ENCODE measurements at places on chromosomes 11 and 22.

GRCh38 chr11:63564784-63565350 is 1.7 kb upstream of the PLAAT2 start:
- no peak for DNase-seq

DNA sequence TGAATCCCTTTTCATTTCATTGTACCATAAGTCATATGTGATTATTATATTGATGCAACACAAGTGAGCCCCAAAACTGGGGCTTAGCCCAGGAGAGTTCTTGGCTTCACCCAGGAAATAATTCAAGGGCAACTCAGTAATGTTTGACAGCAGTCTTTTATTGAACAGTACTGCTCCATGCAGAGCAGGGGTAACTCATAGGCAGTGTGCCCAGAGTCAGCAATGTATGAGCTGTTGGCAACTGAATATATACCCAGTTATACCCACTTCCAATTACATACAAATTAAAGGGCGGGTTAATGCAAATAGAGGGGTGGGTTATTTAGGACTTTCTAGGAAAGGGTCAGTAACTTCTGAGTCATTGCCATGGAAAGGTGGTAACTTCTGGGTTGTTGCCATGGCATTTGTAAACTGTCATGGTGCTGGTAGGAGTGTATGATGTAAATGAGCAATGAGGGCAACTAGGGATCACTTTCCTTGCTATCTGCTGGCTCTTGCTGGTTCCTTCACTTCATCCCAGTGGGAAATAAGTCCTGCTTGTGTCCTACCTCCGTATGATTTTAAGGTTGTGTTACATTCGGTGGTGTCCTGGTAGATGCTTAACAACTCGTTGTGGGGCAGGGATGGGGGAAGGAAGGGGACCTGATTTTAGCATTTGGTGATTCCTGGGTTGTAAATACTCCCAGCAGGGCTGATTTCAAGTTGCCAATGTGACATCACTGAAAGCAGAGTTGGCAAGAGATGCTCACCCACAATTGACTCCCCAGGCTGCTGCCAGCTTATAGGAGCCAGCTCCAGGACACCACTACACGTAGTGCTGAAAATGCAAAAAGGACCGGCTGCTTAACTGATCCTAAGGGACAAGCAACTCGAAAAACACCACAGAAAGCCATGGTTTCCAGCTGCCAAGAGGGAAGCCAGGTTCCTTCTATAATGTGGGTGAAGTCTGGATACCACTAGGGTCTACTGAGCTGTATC is 70.1 kb downstream of the SYT9 start:
- DNase-seq = no peak

GRCh38 chr11:120622189-120622875 is 110.8 kb downstream of the GRIK4 start:
- DNase-seq = no peak

- no peak for DNase-seq
Observed at GRCh38 chr11:106625566-106625965, 392.7 kb downstream of the GUCY1A2 start.

DNA sequence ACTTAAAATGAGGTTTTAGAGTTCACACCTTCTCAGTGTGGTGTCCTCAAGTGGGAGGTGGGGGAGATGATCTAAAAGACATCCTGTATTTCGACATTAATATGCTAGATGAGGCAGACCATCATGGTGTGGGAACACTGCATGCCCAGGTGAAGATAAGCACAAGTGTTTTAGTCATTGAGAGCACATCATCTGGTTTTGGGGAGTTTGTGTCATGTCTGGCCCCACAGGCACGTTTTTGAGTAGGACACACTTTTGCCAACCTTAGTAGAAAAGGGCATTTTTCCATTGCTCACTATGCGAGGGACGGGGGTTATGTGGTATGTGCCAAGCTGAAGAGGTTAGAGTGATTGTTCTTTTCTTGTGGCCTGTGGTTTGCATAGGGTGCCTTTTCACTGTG is 189.3 kb downstream of the DBX1 start:
- DNase-seq = no peak

- DNase-seq = peak; percentile 26
Observed at GRCh38 chr11:76207642-76208401, 1.5 kb upstream of the WNT11 start.

DNA sequence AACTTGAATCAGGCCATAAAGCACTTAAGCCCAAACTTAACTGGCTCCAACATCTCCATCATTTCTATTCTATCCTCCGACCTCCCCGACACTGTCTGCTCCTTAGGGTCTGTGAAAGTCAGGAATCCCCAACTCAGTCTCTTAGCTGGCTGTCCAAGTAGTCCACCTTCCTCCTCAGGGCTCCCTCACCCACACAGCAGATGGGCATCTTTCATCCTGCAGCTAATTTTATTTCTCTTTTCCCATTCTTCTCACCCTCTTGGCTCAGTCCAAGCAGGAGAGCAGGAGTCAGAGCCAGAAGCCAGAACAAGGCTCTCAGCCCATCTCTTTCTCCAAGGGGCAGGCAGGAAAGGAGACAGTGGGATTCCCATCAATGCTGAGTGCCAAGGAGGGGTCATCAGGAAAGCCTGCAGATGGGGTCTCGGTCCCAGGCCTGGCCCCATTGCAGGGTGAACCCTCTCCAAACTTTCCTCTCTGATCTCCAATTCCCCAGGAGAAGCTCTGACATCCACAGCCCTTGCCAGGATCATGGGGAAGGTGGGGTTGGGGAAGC is 40.4 kb upstream of the JAM3 start:
- DNase-seq = no peak

GRCh38 chr11:121696177-121696871 is 243.6 kb upstream of the SORL1-AS1 start:
- DNase-seq = no peak

GRCh38 chr22:19176732-19177131 is 1.8 kb downstream of the SLC25A1 start:
- no peak for DNase-seq

DNA sequence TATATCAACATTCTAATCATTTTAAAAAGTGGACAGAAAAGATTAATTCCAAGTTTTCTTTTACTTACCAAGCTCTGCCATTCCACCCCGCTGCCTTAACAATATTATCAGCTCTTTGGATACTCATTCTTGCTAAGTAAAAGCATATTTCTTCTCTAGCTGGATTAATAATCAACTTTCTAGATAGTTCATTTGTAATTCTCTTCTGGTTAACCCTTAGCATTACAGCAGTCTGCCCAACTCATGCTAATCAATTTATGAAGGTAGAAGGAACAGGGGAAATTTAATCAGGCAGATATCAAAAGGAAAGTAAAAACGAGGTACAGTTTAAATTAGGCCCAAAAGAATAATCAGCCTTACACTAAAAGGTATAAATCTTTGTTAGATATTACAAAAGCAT is 41.0 kb upstream of the SOX6 start:
- no peak for DNase-seq

DNA sequence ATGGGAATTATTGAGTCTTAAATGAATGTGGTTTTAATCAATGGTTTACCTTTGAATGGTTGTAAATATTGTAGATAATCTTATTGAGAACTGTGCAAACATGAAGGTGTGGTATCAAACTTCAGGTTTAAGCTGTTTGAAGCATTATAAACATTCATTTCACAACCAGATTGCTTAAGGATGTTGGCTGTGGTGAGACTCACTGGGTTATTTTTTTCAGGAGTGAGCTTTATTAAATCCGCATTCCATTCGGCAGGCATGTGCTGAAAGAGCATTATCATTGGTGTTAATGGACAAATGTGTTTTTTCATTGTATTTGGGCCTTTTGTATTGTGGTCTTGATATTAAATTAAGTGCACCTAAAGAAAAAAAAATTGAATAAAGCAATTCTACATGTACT is 9.7 kb downstream of the MMP3 start:
- DNase-seq = no peak

- DNase-seq = no peak
Observed at GRCh38 chr11:59573216-59573615, 42.4 kb downstream of the OSBP start.

DNA sequence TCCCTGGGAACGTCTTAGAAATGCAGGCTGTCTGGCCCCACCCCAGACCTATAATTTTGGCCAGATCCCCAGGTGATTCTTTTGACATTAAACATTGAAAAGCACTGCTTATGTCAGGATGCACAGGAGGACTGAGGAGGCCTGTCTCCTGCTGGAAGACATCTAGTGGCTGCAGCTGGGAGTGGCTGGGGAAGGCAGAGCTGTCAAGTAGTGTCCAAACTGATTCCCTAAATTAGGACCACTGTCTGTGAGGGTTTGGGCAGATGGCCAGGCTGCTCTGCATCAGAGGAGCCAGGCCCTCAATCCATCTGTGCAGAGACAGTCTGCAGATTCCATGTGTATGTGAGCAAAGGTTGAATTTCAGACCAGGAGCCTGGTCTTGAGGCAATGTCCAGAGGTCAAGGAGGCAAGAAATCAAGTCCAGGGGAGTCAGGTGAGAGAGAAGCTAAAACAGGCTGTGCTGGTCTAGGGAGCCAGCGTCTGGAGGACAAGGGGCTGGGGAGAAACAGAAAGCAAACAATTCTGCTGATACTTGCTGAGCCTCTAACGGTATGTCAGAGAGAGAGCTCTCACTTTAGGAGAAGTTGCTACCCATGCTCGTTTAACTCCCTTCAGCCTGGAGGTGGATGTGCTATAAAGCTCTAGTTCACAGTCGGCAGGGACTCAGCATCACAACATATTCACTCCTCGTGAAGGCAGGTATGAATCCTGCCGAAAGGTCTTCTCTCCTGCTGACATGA is 15.3 kb upstream of the SYTL2 start:
- DNase-seq = no peak
